ENCODE measurements at places on chromosomes 12 and 14.

DNA sequence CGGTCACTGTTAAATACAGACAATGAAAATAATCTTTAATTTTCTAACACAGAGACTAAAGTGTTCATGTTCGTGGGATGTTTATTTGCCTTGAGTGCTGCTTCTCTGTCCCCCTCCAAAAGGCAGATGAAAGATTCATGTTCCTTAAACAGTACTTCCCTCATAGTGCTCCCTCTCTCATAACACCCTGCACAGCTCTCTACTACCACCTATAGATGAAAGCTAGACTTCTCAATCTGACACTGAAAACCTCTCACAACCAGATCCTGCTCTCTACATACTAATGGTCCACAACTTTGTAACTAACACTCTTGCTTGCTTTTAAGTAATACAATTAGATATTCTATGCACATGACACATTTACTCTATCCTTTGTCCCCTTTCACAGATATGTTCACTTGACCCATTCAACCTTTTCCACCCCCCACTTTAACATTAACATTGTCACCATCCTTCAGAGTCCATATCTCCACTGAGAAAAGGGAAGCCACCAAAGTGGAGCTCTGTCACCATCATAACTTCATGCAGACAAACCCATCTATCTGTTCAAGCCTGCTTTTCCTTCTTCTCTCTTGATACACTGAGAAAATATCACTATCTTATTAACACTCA, 266.4 kb upstream of the USP15 start:
- no peak for DNase-seq

GRCh38 chr12:82745807-82746206, 59.1 kb downstream of the TMTC2 start:
- DNase-seq, result no peak

GRCh38 chr14:34003691-34004090, 52.8 kb upstream of the EGLN3 start:
- no peak for DNase-seq

DNA sequence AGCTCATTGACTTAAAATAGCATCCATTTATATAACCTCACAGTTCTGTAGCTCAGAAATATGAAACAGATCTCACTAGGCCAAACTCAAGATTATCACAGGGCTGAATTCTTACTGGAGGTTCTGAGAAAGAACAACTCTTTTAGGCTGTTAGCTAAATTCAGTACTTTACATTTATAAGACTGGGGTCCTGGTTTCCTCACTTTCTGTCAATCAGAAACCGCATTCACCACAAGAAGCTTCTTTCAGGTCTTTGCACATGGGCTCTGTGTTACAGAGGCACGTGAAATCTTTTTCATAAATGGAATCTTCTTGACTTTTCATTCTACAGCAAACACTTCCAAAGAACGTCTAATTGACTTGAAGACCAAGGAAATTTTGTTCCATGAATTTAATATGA, 876.3 kb upstream of the FOXG1 start:
- DNase-seq, result no peak

DNA sequence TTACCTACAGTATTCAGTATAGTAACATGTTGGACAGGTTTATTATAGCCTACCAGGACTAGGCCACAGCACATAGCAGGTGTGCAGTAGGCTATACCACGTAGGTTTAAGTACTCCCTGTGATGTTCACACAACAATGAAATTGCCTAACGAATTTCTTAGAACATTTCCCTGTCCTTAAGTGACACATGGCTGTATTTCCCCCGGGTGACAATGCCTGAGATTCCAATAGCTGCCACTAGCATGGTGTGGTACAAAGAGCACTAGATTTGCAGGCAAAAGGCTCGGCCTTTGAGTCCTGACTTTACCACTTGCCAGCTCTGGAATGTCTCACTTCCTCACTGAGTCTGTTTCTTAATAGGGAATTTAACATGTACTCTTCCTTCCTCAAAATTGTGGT, 19.7 kb downstream of the PTPN21 start:
- DNase-seq, result no peak

- no peak for DNase-seq
Measured at GRCh38 chr12:109557805-109558204, 15.5 kb downstream of the MMAB start.
